Fibroblast of skin of right biceps (primary cell): ENCODE measurements at places on chromosomes 2 and 18.

- DNase-seq = peak; percentile 72
Observed at GRCh38 chr2:18829976-18830375, 240.6 kb upstream of the NT5C1B start.

- no peak for DNase-seq
Observed at GRCh38 chr2:229488232-229488631, 217.1 kb upstream of the PID1 start.

DNA sequence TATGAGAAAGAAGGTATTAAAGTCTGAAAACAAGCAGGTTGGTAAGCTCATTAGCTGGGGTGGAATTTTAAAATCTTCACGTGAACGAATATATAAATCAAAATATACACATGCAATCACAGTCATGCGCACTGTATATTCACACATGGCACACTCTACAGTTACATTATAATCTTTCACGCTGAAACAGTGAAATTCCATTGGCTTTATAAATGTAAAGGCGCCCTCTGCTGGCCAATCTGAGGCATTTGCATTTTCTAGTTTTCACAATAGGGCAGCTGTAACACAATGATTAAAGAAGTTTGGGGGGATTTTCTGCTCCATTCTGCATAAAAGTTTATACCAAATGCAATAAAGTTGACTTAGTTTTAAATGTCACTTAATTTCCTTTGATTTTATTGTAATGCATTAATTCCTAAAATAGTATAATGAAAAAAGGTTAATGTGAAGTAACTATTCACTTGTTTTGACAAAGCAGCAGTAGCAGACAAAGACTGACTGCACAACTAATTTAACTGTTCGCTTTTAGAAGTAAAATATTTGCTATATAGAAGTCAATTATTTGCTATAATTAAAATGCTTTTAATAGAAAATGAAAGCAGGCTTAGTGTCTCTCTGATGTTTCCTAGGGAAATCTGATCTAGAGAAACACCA, 17.2 kb downstream of the IFIH1 start:
- peak; percentile 67 for DNase-seq

DNA sequence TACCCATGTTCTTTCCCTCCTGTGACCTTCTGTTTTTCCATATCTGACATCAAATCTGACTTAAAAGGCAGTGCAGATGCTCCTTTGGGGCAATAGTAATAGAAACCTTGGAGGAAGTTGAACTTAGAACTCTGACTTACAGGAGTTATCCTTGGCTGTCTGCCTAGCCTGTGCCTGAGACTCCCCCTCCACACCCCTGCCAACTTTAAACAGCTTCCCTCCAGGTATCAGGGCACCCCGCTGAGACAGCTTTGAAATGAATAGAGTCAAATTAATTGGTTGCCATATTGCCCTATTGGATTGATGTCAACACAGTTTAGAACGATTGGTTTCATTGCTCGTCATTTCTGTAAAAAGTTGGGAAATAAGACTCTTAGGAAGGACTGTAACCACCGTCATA, 322.0 kb downstream of the PRKCE start:
- no peak for DNase-seq

- DNase-seq = no peak
Observed at GRCh38 chr2:100192825-100193224, 50.4 kb upstream of the AFF3 start.

DNA sequence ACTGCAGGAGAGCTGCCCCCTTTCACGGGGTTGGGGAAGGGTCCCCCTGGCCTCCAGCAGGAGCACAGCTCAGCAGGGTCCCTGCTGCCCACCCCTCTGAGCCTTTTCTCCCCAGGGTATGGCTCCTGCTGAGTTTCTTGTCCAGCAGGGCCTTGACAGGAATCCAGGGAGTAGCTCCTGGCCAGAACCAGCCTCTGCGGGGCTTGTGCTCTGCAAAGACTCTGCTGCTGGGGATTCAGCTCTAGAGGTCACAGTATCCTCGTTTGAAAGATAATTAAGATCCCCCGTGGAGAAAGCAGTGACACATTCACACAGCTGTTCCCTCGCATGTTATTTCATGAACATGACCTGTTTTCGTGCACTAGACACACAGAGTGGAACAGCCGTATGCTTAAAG, 21.2 kb downstream of the FOSL2 start:
- no peak for DNase-seq

- no peak for DNase-seq
Observed at GRCh38 chr2:138028538-138028937, 64.3 kb downstream of the HNMT start.
